Choroid plexus epithelial cell (primary cell): ENCODE measurements at places on chromosomes 1 and 21.

- no peak for DNase-seq
These were observed 73.7 kb upstream of the FGGY start for GRCh38 chr1:59223198-59223597.

DNA sequence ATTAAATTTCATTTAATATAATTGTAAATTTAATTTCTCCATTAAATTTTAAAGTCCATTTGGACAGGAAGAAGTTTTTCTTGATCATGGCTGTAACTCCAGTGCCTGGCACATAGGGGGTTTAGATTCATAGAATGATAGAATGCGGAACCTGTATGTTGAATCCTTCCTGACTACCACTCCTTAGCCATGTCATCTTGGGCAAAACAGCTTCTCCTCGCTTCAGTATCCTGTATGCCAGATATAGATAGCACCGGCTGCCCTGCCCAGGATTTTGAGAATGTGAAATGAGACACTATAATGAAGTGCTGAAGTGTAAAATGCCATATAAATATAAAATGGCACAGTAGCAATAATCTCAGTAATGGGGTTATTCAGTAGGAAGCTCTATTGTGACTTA lies 6.4 kb downstream of the DYRK1A start:
- no peak for DNase-seq

- DNase-seq: peak; percentile 92
These were observed 6.7 kb upstream of the LGALS8 start for GRCh38 chr1:236516929-236517704.

DNA sequence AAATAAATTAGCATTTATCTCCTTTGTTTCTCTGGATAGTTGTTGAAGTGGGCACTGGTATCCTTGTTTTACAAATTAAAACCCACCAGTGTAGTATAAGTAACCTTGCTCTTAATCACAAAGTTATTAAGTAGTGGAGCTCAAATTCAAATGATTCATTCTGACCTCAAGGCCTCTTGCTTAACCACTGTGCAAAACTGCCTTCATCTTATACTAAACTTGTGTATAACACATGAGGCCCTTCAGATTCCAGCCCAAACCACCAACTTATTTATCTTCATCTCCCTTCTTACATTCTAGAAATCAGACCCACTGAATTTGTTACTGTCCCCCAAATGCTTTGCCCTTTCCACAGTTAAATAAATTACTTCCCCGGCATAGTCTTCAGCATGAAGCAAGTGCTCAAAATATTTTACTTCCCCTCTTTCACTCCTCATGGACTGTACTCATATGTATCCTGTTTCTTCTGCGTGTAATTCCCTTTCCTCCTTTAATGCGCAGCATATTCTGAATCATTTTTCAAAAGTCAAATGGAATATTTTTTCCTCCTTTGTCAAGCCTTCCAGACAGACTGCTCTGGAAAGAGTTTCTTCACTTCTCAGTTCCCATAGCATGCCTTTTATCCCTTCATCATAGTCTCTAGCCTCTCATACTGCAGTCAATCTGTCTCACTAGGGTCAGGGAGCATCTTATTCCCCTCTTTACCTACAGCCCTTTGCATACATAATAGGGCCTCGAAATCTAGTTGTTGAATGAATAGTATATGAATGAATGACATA lies 19.0 kb upstream of the DNASE2B start:
- DNase-seq: peak; percentile 88

DNA sequence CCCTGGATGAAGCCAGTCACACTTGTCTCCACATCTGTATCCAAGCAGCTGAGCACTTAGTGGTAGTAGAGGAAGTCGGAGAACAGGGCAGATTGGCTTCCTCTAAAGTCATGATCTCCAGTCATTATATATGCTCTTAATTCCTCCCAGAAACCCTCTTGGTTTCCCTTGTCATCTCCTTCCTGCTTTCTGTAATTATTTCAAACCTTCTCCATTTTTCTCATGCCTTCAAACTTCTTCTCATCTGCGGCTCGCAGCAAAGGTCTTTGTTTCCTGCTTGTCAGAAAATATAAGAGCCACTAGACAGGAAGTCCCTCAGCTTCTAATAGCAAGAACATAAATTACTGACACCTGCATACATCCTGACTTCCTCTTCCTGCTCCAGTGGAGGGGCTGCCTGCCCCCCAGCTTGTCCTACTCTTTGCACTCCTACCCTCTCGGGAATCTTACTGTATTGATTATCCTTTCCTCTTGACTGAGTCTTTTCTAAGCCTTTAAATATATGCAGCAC lies 124.6 kb upstream of the NGF start:
- no peak for DNase-seq

DNA sequence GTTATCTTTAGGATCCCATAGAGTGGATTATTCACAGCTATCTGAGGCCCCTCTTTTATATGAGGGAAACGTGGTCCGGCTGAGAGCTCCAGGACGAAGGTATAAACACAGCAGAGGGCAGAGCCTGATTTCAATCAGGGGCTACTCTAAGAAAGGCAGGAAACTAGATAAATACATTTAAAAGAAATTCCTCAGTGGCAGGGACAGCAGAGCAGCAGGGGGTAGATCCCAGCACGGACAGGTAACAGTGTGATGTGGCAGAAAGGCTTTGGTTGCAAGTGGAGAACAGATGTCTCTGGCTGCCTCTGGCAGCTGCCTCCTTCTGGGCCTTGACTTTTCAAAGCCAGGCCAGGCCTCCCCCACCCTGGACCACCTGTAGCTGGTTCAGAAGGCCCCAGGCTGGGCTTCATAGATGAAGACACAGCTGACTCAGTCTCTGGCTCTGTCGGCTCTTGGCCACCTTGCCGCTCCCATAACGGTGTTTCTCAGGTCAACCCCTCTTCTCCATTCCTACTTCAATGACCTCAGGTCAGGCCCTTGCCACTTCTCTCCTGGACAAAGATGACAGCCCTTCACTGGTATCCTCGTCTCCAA lies 43.8 kb downstream of the FAM78B start:
- DNase-seq: no peak
